WTC11 (cell line): ENCODE measurements at places on chromosomes 7 and 10. TPM values are rescaled to one million over a fixed set of nuclear protein-coding genes. Genes with fewer than 3 reads are reported as not detected.

- no peaks in the 10 kb centered on the region; the same call in 1 of the 2 replicates for H3K27me3 ChIP-seq
- no peaks in the 10 kb centered on the region for H3K4me1 ChIP-seq
- H3K36me3 ChIP-seq = no peaks in the 10 kb centered on the region
- H3K27ac ChIP-seq = no peak overlapping the region
- no peak for DNase-seq
- H3K4me3 ChIP-seq = no peak overlapping the region
Measured at GRCh38 chr7:77453531-77453930, 37.4 kb upstream of the GSAP start.

DNA sequence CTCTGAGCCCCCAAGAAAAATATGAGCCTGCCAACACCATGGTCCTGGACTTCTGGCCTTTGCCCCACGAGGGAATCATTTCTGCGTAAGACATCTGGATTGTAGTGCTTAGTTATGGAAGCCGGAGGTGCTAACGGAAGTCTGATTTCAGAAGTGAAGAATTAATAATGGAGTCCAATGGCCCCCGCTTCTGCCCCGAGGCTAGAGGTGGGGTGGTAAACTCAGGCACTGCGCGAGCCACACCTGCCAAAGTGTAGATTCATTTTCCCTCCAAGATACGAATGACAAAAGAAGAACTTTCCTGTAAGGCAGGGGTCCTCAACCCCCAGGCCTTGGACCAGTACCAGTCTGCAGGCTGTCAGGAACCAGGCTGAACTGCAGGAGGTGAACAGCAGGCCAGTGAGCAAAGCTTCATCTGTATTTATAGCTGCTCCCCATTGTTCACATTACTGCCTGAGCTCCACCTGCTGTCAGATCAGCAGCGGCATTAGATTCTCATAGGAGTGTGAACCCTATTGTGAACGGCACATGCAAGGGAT is 22.3 kb downstream of the CNPY1 start:
- H3K27me3 ChIP-seq = peaks cover 75% of the 10 kb centered on the region
- H3K4me3 ChIP-seq = no peak overlapping the region
- no peak for DNase-seq
- H3K4me1 ChIP-seq = no peaks in the 10 kb centered on the region

- H3K4me1 ChIP-seq = peaks cover 28% of the 10 kb centered on the region
- DNase-seq = no peak
- H3K27me3 ChIP-seq = no peaks in the 10 kb centered on the region
- no peak overlapping the region for H3K27ac ChIP-seq
Measured at GRCh38 chr10:122730238-122730637, 30.6 kb upstream of the C10orf120 start.

DNA sequence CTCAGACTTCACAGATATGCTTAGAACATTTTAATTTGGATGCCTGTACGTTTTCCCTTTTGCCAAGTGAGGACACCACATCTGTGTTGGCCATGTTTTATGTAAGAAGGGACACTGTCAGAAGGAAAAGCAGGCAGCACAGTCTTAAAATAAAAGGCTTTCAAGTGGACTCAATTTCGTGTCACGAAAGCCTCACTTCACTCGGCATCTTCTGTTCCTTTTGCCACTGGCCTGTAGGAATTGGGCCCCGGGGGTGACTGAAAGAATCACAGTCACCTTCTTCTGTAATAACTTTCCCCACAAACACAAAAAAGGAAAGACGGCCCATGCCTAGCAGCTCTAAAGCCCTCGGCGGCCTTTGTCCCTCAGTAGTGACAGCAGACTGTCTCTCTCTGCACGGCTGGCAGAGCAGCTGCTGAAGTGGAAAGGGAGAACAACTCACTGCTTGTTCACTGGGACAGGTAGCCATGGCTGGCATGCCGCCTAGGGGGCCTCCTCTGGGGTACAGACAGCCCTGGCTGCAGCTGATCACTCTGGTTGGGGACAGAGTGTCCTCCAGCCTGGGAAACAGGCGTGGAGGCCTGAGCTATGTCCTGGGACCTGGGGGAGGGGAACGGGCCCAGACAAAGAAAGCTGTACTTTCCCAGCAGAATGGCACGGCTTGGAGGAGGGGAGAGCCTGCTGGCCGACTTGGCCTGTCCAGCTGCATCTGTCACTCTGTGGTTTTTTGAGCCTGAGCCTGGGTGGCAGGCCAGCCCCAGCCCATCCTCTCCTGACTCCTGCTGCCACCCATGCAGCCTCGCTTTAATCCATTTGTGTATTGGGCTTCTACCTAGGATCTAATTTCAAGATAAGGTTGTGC is 4.4 kb downstream of the RASSF4 start:
- H3K27ac ChIP-seq = peak overlapping the region; percentile 69
- peak overlapping the region; percentile 32 for H3K4me3 ChIP-seq
- H3K36me3 ChIP-seq = peaks cover 3% of the 10 kb centered on the region
- H3K27me3 ChIP-seq = peaks cover 10% of the 10 kb centered on the region
- peak; percentile 44 for DNase-seq

TLL2 gene
- total RNA-seq = 9.1 to 9.2 TPM (median 9.1 TPM) in 3 replicates

SFTPA1 gene
- 3.8 to 7.6 TPM (median 4.4 TPM) in 3 replicates for total RNA-seq

DNA sequence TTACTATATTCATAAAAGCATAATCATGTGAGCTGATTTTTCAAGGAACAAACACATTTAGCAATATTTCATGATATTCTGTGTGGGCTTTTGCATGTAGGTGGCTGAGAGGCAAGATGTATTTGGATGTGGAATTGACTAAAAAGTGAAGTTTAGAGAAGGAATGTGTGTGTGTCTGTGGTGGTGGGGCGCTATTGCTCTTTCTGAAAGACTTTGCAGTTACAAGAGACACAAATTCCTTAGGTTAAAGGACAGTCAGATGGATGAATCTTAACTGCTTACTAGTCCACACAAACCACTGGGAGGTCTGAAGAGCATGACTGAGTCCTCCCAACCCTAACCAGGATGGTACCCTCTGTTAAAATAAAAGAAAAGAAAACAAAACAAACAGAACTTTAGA is 200.1 kb downstream of the SDHAF3 start:
- H3K4me3 ChIP-seq = no peak overlapping the region
- H3K4me1 ChIP-seq = peaks cover 22% of the 10 kb centered on the region
- peaks cover 37% of the 10 kb centered on the region for H3K36me3 ChIP-seq
- H3K27me3 ChIP-seq = peaks cover 6% of the 10 kb centered on the region; the same call in 1 of the 2 replicates
- no peak overlapping the region for H3K27ac ChIP-seq

GRCh38 chr10:20858292-20859124 is 38.6 kb downstream of the NEBL start:
- H3K27me3 ChIP-seq = no peaks in the 10 kb centered on the region
- no peak for DNase-seq
- H3K36me3 ChIP-seq = peaks cover under 1% of the 10 kb centered on the region; the same call in 1 of the 2 replicates
- H3K27ac ChIP-seq = no peak overlapping the region
- 0 out of 2 replicates have a peak, but pooled peaks cover under 1% of the 10 kb centered on the region for H3K4me1 ChIP-seq
- no peak overlapping the region for H3K4me3 ChIP-seq

GRCh38 chr10:122206471-122207065 is 64.5 kb upstream of the BTBD16 start:
- peaks cover 14% of the 10 kb centered on the region for H3K4me1 ChIP-seq
- no peaks in the 10 kb centered on the region for H3K27me3 ChIP-seq
- H3K27ac ChIP-seq = no peak overlapping the region
- H3K4me3 ChIP-seq = no peak overlapping the region
- peaks cover 25% of the 10 kb centered on the region for H3K36me3 ChIP-seq

DNA sequence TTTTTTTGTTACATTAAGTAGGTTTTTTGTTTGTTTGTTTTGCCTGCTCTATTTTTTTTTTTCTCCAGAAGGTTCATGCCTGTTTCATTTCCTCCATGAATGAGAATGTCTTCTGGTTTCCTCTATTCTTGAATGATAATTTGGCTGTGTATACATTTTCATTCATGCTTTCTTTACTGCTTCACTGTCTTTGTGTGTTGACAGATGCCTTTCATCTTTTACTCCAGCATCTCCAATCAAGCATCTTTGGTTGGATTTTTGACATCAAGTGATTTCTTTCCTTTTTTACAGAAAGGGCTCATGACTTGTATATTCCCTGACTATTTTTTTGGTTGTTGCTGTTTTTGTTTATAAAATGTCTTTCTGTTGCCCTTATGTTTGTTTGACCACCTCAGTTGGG is 156.5 kb downstream of the MDFIC start:
- no peaks in the 10 kb centered on the region for H3K27me3 ChIP-seq
- H3K27ac ChIP-seq = no peak overlapping the region
- H3K4me3 ChIP-seq = no peak overlapping the region
- H3K36me3 ChIP-seq = no peaks in the 10 kb centered on the region
- peaks cover 3% of the 10 kb centered on the region; the same call in 1 of the 2 replicates for H3K4me1 ChIP-seq
- DNase-seq = no peak

GRCh38 chr7:767580-767940 is 40.5 kb upstream of the PRKAR1B start:
- no peak overlapping the region for H3K4me3 ChIP-seq
- H3K27me3 ChIP-seq = no peaks in the 10 kb centered on the region
- peak overlapping the region; percentile 82 for H3K27ac ChIP-seq
- peaks cover 27% of the 10 kb centered on the region for H3K36me3 ChIP-seq
- no peak for DNase-seq

DNA sequence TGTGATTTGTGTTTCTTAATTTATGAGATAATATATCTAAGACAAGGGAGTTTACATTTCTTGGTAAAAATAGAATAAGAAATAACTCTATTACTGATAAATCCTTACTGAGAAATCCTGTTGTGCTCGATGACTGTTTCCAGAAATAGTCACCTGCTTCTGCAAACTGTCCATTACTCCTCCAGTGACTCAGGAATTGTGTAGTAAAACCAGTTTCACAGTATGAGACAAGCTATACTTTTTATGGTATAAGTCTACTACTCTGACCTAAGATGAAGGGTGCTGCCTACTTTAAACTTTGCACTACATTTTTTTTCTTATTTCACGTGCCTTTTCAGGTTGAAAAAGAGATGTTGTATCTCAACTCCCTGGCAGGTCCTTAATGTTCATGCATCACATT is 6.8 kb upstream of the ANKRD22 start:
- no peak overlapping the region for H3K27ac ChIP-seq
- no peaks in the 10 kb centered on the region for H3K36me3 ChIP-seq
- no peak overlapping the region for H3K4me3 ChIP-seq
- DNase-seq = no peak

DNA sequence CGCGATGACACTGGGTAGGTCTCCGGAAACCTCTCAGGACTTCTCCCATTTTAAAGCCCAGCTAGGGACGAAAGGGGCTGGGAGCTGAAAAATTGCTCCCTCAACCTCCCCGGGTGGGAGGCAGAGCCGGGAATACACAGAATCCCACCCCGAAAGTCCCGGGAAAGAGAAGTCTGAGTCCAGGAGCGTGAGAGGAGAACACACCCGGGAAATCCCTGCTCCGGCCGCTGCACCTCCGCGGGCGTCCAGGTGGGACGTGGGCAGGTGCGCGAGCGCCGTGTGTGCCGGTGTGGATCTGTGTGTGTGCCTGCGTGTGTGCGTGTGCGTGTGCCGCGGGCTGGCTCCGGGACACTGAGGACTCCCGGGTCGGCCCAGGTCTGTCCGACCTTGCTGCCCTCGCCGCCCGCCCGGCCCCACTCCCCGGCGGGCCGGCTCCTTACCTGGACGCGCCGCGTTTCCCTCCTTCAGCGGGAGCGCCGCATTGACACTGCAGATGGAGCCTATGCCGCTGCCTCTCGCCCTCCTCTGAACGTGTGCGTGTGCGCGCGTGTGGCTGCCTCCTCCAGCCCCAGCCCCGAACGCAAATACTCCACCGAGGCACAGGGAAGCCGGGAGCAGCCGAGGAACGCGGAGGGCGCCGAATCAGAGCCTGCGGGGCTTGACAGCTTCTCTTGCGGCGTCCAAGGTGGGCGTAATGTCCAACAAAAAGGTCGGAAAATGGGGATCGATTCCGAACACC is at the start of gene PLXNA4:
PLXNA4 (minus strand) TSS at position 489 of the 739 bp plus-strand sequence. CDS start 67,777 bp downstream, outside the sequence.
- peaks cover 45% of the 10 kb centered on the region for H3K4me1 ChIP-seq
- peak; percentile 29 for DNase-seq
- no peak within 1 kb of the TSS for H3K27ac ChIP-seq
- no peaks in the 10 kb centered on the region for H3K36me3 ChIP-seq
- H3K27me3 ChIP-seq = peaks cover 86% of the 10 kb centered on the region

DNA sequence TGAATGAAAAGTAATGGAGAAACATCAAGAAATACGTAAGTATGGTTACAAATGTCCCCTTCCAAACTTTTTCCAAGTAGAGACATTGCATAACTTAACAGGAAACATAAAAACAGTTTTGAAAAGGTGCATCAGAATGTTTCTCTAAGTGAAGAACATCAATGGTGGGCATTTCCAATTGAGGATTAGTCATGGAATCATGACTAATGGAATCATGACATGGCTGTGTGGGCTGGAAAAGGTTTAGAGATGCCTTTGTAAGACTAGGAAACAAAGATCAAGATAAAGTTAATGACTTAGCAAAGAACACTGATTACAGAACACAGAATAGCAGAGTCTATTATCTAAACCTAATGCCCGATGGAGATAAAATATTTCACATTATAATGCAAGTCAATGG is 272.0 kb downstream of the HPSE2 start:
- H3K4me3 ChIP-seq = no peak overlapping the region
- H3K36me3 ChIP-seq = no peaks in the 10 kb centered on the region
- no peaks in the 10 kb centered on the region for H3K27me3 ChIP-seq
- DNase-seq = no peak
- H3K4me1 ChIP-seq = peaks cover 11% of the 10 kb centered on the region
- H3K27ac ChIP-seq = no peak overlapping the region

GRCh38 chr10:34235164-34235832 is 579.8 kb downstream of the PARD3 start:
- no peak overlapping the region for H3K27ac ChIP-seq
- DNase-seq = no peak
- no peaks in the 10 kb centered on the region for H3K27me3 ChIP-seq
- H3K4me3 ChIP-seq = no peak overlapping the region
- no peaks in the 10 kb centered on the region for H3K36me3 ChIP-seq

DNA sequence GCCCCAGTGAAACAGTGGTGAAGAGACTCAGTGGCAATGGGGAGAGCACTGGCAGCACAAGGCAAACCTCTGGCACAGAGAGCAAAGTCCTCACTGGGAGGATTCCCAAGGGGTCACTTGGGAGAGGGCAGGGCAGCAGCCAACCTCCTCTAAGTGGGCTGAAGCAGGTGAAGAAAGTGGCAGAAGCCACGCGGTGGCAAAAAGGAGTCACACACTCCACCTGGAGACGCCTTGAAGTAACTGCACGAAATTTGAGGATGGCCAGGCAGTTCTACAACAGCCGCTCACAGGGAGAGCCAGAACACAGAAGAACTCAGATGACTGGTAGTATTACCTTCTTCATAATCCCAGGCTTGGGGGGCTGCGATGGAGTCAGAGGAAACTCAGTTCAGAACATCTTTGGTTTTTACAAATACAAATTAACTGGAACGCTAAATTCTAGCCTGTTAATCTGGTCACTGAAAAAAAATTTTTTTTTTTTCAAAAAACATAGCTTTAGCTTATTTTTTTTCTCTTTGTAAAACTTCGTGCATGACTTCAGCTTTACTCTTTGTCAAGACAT is 574 bp upstream of the IL6 start:
- peaks cover 42% of the 10 kb centered on the region for H3K4me1 ChIP-seq
- H3K4me3 ChIP-seq = peak overlapping the region; percentile 22; the same call in 1 of the 2 replicates
- DNase-seq = peak; percentile 58
- no peaks in the 10 kb centered on the region for H3K36me3 ChIP-seq
- H3K27ac ChIP-seq = peak overlapping the region; percentile 31; the same call in 1 of the 2 replicates
- peaks cover 4% of the 10 kb centered on the region for H3K27me3 ChIP-seq

FAM25G gene
- total RNA-seq = not detected in 3 replicates

GRCh38 chr10:64733980-64734379 is 1212.8 kb downstream of the REEP3 start:
- no peak overlapping the region for H3K27ac ChIP-seq
- H3K27me3 ChIP-seq = peaks cover 5% of the 10 kb centered on the region; the same call in 1 of the 2 replicates
- DNase-seq = peak; percentile 13
- peaks cover 15% of the 10 kb centered on the region for H3K4me1 ChIP-seq
- H3K4me3 ChIP-seq = no peak overlapping the region

SEPTIN7 gene
- 153 to 161 TPM (median 158 TPM) in 3 replicates for total RNA-seq
